Activated CD8-positive, alpha-beta memory T cell treated with anti-CD3 and anti-CD28 coated beads, Interleukin-2, amount 10 ng/mL, durations not matched to agents 7 days and 5 days (primary cell): ENCODE measurements at places on chromosomes 4 and X.

DNA sequence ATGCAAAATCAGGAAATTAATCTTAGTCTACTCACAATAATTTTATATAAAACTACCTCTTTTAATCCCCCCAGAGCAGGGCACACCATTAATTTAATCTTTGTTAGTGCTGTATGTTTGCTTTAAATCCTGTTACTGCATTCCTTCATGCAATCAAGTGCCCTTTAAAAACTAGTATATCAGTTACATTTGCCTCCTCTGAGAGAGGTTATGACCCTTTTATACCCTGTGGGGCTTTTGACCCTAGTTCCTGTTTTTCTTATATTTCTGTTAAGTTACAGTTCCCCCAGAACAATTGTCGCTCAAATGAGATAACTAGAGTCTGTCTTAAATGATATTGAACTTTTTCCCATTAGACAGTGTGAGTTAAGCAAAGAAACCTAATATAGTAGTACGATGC, 46.2 kb downstream of the GPC4 start:
- no peak for DNase-seq

DNA sequence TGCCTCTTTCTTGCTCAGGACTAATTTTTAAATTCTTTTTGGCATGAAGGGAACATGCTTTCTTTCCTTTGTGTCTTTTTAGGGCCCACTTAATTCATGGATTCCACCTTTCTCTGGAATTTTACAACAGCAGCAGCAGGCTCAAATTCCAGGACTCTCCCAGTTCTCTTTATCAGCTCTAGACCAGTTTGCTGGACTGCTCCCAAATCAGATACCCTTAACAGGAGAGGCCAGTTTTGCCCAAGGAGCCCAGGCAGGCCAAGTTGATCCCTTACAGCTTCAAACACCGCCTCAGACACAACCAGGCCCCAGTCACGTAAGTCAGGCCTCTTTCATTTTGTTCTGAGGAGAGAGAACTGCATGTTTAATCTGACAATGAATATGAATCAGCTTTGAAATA, 2.3 kb downstream of the ODAM start:
- no peak for DNase-seq

DNA sequence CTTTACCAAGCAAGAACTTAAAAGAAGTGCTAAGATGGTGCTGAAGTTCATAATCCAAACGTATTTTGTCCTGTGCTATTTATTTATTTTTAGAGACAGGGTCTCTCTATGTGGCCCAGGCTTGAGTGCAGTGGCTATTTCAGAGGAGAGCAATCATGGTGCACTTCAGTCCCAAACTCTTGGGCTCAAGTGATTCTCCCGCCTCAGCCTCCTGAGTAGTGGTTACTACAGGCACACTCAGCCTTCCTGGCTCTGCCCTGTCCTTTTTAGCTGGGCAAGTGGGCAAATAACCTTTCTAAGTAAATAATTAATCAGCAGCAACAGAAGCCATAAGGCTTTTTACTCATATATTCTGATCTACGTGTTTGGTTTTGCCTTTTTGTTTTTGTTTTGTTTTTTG, 2.6 kb downstream of the NSD2 start:
- DNase-seq: no peak

- DNase-seq: no peak
Observed at GRCh38 chr4:10180603-10180926, 64.0 kb upstream of the WDR1 start.

- no peak for DNase-seq
Observed at GRCh38 chr4:169185133-169185956, 85.4 kb downstream of the SH3RF1 start.
